ENCODE measurements at places on chromosomes 1 and 21. TPM values are rescaled to one million over a fixed set of nuclear protein-coding genes. Genes with fewer than 3 reads are reported as not detected.

The RNU1-4 gene
- total RNA-seq = under 0.01 TPM

The ESPN gene
- total RNA-seq = 31.1 TPM

The LHX8 gene
- total RNA-seq = 0.87 TPM

The TTC39A gene
- 40.0 TPM for total RNA-seq

The MATN1 gene
- total RNA-seq = 2.0 TPM

The NTNG1 gene
- 3.9 TPM for total RNA-seq

The ANGPTL3 gene
- 88.6 TPM for total RNA-seq

The SLFNL1 gene
- 0.52 TPM for total RNA-seq

The TMEM125 gene
- 28.7 TPM for total RNA-seq

The BATF3 gene
- not detected for total RNA-seq

The OR14K1 gene
- not detected for total RNA-seq

The RHBDL2 gene
- total RNA-seq = 0.57 TPM

The RNF223 gene
- 0.08 TPM for total RNA-seq

The KRTAP21-2 gene
- not detected for total RNA-seq

The AIM2 gene
- total RNA-seq = 0.30 TPM

The RPTN gene
- total RNA-seq = not detected

The TENT5C gene
- total RNA-seq = 4.1 TPM

The SH2D1B gene
- not detected for total RNA-seq

The COG2 gene
- 46.2 TPM for total RNA-seq

The TRIM63 gene
- total RNA-seq = 5.7 TPM

The IFI44 gene
- 7.7 TPM for total RNA-seq

The INAVA gene
- 51.0 TPM for total RNA-seq

The ZNF695 gene
- total RNA-seq = 1.5 TPM

The HPCAL4 gene
- total RNA-seq = 15.8 TPM

The EDN2 gene
- total RNA-seq = 0.40 TPM

The CRABP2 gene
- total RNA-seq = 93.5 TPM

The CFHR1 gene
- total RNA-seq = 58.2 TPM

The AXDND1 gene
- total RNA-seq = not detected

Data from hepatocyte (in vitro differentiated cells).